Lower leg skin (tissue), 4 donors: ENCODE measurements at places on chromosomes 1 and 21. TPM values are rescaled to one million over a fixed set of nuclear protein-coding genes. Genes with fewer than 3 reads are reported as not detected.

TMEM81 gene
- total RNA-seq: 2.5 TPM

C1orf159 gene
- 16.1 TPM for total RNA-seq

CR1L gene
- total RNA-seq: not detected

IL20 gene
- not detected for total RNA-seq

OR11L1 gene
- total RNA-seq: not detected

SDHB gene
- 154 TPM for total RNA-seq

PADI4 gene
- not detected for total RNA-seq

NT5C1A gene
- not detected for total RNA-seq

GUK1 gene
- total RNA-seq: 413 TPM

CD160 gene
- total RNA-seq: 0.38 TPM

ARHGAP30 gene
- 8.5 TPM for total RNA-seq

LRRC38 gene
- total RNA-seq: 2.4 TPM

SERPINC1 gene
- not detected for total RNA-seq

C1orf105 gene
- total RNA-seq: 3.0 TPM

ANKRD34A gene
- total RNA-seq: 0.17 TPM

FABP3 gene
- 2.5 TPM for total RNA-seq

ARHGEF16 gene
- 7.9 TPM for total RNA-seq

NMNAT2 gene
- 0.34 TPM for total RNA-seq

KRTAP7-1 gene
- total RNA-seq: 22.2 TPM

GPR3 gene
- total RNA-seq: 1.1 TPM

WASF2 gene
- total RNA-seq: 72.1 TPM

AADACL3 gene
- total RNA-seq: 1.1 TPM

PADI2 gene
- 26.7 TPM for total RNA-seq

ZNF593OS gene
- total RNA-seq: not detected

LIPI gene
- not detected for total RNA-seq

ASTN1 gene
- total RNA-seq: 0.26 TPM

SELE gene
- 2.6 TPM for total RNA-seq

CCDC17 gene
- total RNA-seq: 1.6 TPM

OR2L3 gene
- total RNA-seq: not detected
